B cell (primary cell): ENCODE measurements at places on chromosomes 1 and 21. TPM values are rescaled to one million over a fixed set of nuclear protein-coding genes. Genes with fewer than 3 reads are reported as not detected.

Gene CYP4A22
- not detected in 2 replicates for total RNA-seq

Gene BTBD8
- 1.9 and 2.1 TPM in 2 replicates for total RNA-seq

Gene AUNIP
- 0.27 TPM in 1 of 2 replicates, not detected in the other for total RNA-seq

Gene AQP10
- not detected in 2 replicates for total RNA-seq

Gene SPRR5
- not detected in 2 replicates for total RNA-seq

Gene ODF2L
- 61.3 and 65.9 TPM in 2 replicates for total RNA-seq

Gene LRRC7
- not detected in 2 replicates for total RNA-seq

DNA sequence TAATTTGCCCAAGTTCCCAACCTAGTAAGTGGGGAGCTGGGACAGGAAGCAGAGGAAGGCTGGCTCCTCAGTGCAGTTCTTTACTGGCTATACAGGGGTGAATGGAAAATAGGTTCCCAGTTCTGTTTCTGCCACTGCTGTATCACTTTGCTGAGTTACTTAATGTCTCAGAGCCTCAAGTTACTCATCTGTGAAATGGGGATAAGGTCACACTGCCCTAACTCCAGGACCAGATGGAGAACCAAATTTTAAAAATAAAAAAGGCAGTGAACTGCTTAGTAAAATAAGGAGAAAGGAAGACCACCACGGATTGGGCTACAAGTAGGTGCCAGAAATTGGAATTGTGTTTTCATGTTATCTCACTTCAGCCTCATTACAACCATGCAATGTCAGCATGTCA is 147.8 kb downstream of the OMA1 start:
- DNase-seq: no peak

- DNase-seq: peak; percentile 85
Measured at GRCh38 chr1:212477014-212477679, 44.4 kb downstream of the NENF start.

GRCh38 chr1:158813164-158813563 is 18.0 kb upstream of the MNDA start:
- no peak for DNase-seq

GRCh38 chr1:85984636-85985035 is 171.9 kb downstream of the COL24A1 start:
- no peak for DNase-seq
